ENCODE measurements at places on chromosomes 2 and 18.

GRCh38 chr2:70949086-70949485, 13.4 kb downstream of the ATP6V1B1 start:
- no peak for DNase-seq

DNA sequence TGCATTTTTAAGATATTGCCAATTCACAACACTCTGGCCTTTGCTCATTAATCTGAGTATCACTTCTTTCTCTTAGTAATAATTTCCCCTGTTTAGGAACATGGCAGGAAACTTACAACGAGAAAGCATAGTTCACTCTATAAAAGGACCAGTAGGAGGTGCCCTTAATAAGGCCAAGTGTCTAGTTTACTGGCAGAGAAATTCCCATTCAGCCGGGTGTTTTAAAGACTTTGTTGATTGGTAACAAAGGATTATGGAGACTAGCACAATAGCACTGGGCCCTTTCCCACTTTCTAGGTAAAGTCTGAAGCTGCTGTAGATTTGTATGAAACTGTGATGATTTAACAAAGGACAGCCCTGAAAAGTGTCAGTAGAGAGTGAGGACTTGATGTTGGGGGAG, 3.1 kb downstream of the DCC start:
- no peak for DNase-seq

GRCh38 chr2:221571551-221572218, 419 bp downstream of the EPHA4 start:
- DNase-seq, result peak; percentile 45

DNA sequence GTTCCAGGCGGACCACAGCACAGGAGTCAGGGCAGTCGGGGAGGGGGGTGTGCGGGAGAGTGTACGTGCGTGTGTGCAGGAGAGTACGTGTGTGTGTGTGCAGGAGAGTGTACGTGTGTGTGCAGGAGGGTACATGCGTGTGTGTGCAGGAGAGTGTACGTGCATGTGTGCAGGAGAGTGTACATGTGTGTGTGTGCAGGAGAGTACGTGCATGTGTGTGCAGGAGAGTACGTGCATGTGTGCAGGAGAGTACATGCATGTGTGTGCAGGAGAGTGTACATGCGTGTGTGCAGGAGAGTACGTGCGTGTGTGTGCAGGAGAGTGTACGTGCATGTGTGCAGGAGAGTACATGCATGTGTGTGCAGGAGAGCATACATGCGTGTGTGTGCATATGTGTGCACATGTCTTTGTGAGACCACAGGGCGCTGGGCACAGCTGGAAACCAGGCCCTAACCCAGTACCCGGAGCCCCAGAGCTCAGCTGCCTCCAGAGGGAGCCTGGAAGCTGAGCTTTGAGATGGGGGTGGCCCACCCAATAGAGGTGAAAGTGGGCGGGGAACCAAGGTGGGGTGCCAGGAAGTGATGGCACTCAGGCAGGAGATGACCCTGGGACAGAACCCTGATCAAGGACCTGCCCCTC, 13.9 kb upstream of the KLHL30 start:
- DNase-seq, result no peak

- DNase-seq, result peak; percentile 47
These were observed 3.0 kb downstream of the ADRA2B start for GRCh38 chr2:96113367-96113677.

- DNase-seq, result peak; percentile 29
These were observed 3.3 kb downstream of the SRSF7 start for GRCh38 chr2:38747819-38748218.

DNA sequence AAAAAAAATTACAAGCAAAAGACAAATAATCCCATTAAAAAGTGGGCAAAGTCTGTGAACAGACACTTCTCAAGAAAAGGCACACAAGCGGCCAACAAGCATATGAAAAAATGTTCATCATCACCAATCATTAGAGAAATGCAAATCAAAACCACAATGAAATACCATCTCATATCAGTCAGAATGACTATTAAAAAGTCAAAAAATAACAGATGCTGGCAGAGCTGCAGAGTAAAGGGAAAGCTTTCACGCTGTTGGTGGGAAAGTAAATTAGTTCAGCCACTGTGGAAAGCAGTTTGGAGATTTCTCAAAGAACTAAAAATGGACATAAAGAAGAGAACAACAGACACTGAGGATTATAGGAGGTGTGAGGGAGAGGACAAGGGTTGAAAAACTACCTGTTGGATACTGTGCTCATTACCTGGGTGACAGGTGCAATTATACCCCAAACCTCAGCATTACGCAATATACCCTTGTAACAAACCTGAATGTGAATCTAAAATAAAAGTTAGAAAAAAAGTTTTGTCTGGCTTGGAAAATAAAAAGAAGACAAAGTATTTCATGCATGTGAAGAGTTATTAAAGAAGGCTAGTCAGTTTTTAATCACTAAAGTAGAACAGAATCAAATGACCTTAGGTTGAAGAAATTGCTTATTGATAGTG, 8.7 kb upstream of the ACSL3 start:
- no peak for DNase-seq

GRCh38 chr2:51011254-51011653, 20.7 kb downstream of the NRXN1 start:
- DNase-seq, result no peak

DNA sequence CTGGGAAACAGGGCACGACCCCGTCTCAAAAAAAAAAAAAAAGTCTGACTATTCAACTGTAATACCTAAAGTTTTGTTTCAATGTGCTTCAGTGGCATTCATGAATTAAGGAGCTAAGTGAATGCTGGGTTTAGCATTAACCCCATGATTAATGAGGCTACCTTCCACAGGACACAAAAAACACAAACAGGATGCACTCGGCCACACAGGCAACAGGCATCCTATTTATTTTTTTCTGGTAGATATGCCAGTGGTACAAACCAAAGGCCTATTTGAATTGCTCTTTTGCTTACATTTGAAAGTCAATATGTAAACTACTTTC, 48.3 kb downstream of the CDH2 start:
- DNase-seq, result no peak

GRCh38 chr18:13237073-13237472, 18.5 kb downstream of the LDLRAD4 start:
- DNase-seq, result no peak

DNA sequence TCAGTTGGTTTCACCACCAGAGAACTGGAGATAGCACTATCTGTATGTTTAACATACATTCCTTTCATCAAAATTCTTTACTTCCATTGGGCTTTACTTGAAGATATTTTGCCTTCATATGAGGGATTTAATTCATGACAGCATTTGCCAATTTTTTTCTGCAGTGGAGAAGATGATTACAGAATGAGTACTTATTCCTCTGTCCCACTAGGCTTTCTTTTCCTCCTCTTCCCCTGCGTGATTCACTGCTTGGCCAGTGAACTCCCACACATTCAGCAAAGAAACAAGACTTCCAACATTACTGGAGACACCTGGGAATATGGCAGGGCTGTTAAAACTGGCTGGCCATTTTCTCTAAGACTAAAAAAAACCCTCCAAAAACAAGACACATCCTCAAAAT, 425.8 kb upstream of the KCNH7 start:
- DNase-seq, result no peak

- DNase-seq, result no peak
These were observed 81.9 kb downstream of the TCF4 start for GRCh38 chr18:55506074-55506473.

DNA sequence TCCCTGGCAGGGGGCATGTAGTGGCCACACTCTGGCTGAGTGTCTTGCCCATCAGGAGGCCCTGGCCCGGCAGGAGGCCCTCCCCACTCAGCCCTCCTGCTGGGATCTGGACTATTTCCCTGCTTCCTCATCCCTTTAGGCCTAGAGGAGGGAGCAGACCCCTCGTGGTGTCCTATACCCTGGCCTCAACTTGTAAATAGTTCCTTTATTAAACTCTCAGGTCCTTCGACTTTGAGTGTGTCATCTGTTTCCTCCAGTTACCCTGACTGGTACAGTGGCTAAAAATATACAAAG, 166.7 kb upstream of the GLI2 start:
- no peak for DNase-seq

DNA sequence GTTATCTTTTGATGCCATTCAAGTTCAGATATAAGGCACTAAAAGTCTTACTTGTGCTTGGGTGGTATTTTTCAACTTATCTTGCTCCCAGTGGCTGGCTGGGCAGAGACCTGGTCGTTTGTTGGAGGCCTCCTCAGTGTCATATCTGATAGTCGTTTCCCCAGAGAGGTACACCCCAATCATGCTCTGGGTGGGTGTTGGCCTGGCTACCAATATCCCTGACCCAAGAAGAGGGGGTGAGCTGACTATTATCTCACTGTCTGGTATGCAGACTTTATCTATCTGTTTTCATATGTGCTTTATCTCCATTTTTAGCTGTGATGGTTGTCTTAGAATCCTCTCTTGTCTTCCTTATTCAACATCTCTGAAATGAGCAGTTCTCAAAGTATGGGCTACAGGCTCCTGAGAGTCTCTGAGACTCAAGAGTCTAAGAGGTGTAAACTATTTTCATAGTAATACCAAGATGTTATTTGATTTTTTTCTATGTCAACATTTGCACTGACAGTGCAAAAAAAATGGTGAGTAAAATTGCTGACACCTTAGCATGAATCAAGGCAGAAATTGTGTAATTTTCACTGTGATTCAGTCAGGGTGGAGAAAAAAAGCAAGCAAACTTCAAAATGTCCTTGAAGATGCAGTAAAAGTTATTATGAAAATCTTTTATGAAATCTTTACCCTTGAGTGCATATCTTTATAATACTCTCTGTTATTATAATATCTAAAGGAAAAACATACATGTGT, 12.3 kb upstream of the PLEK start:
- DNase-seq, result no peak
